ENCODE measurements at places on chromosomes 12 and 14.

GRCh38 chr12:24850496-24850895, 98.4 kb downstream of the BCAT1 start:
- no peak for DNase-seq

DNA sequence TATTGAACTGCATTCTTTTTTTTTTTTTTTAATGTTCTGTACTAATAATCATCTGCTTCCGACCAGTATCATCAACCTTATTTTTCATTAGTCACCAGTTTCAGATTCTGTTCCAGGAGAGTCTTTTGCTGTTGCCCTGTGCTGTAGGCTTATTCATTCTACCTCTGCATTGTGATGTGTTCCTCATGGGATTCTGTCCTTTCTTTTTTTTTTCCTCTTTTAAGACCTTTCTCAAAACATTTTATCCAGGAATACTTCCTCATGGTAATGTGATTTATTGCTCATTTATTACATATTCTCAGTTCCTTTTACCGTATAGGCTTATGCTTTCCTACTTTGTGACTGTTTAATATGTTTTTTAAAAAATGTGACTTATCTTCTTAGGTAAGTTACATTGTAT, 4.8 kb downstream of the NDUFA9 start:
- no peak for DNase-seq

GRCh38 chr12:86349196-86349595, 93.0 kb upstream of the MGAT4C start:
- no peak for DNase-seq

DNA sequence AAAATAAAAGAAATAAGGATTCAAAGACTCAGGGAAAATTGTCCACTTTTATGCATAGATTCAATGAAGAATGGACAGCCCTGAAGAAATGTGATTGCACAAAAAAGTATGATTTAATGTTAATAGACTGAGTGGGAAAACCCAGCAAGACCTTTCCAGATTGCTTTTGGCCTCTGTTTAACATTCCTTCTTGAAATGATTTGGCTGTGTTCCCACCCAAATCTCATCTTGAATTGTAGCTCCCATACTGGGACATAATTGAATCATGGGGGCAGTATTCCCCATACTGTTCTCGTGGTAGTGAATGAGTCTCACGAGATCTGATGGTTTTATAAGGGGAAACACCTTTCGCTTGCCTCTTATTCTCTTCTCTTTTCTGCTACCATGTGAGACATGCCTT, 1316.9 kb upstream of the SEL1L start:
- DNase-seq = no peak
